Subcutaneous preadipocyte (primary cell): ENCODE measurements at places on chromosomes 3 and 15. TPM values are rescaled to one million over a fixed set of nuclear protein-coding genes. Genes with fewer than 3 reads are reported as not detected.

The CRABP1 gene
- not detected in 2 replicates for total RNA-seq

The IL17RD gene
- 3.1 and 3.7 TPM in 2 replicates for total RNA-seq

The TIMP4 gene
- 12.7 and 33.4 TPM in 2 replicates for total RNA-seq

The MYLK gene
- total RNA-seq, result 6.2 and 6.8 TPM in 2 replicates

The FAM107A gene
- under 0.01 TPM in 1 of 2 replicates, not detected in the other for total RNA-seq

The GPR62 gene
- total RNA-seq, result 0.20 TPM in 1 of 2 replicates, not detected in the other

The PDIA5 gene
- 32.0 and 37.5 TPM in 2 replicates for total RNA-seq

The GPR149 gene
- not detected in 2 replicates for total RNA-seq

The CCDC54 gene
- total RNA-seq, result not detected in 2 replicates

The STAC gene
- total RNA-seq, result 0.37 and 4.1 TPM in 2 replicates

The LMAN1L gene
- not detected in 2 replicates for total RNA-seq

The NR2E3 gene
- total RNA-seq, result 0.20 and 0.37 TPM in 2 replicates

The KIF7 gene
- 8.8 and 10.0 TPM in 2 replicates for total RNA-seq

The ETV5 gene
- total RNA-seq, result 36.0 and 44.0 TPM in 2 replicates

The GABRA5 gene
- total RNA-seq, result not detected in 2 replicates

The SIDT1 gene
- total RNA-seq, result under 0.01 TPM in 1 of 2 replicates, not detected in the other

The KLHL40 gene
- total RNA-seq, result not detected in 2 replicates

The EPHA3 gene
- total RNA-seq, result under 0.01 and 0.37 TPM in 2 replicates

The SLC6A6 gene
- 12.1 and 19.9 TPM in 2 replicates for total RNA-seq
